ENCODE measurements at places on chromosomes 4 and X. TPM values are rescaled to one million over a fixed set of nuclear protein-coding genes. Genes with fewer than 3 reads are reported as not detected.

DNA sequence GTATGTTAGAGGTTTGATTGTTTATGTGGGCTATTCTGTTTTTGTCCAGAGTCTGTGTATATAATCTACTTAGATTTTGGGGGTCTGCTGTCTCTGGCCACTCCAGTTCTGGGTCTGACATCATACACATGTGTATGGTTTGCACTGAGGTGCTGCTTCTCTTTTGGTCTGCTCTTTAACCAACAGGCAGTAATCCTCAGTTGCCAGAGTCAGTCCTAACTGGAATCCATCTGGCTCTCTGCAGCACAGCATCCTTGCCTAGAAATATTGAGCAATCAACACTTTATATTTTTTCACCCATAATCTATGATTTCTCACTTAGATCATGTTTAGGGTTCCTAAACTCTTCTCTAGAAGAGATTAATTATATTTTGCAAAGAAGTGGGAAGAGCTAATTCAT, 98.3 kb upstream of the SFRP2 start:
- no peak for DNase-seq

- no peak for DNase-seq
Observed at GRCh38 chr4:185912779-185913178, 100.8 kb upstream of the SORBS2 start.

GRCh38 chrX:1487401-1487800, 34.7 kb upstream of the ASMTL start:
- DNase-seq = no peak

PRDX4 gene
- 125 TPM for total RNA-seq

DNA sequence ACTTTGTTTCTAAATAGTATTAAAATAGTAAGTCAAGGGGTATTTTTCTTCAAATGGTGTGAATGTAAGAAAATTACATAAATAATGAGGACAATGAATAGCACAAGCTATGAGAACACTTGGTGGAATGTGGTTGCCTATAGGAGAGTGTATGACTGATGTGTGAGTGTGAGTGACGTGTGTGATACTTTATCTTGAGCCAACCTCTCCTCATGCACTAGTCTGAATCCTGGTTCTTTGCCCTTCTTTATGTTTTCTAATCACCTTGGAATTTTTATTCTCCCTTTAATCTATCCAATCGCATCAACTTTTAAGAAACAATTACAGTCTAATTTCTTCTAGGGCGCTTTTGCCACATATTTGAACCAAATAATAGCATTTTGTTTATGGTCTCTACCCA, 98.2 kb downstream of the YIPF7 start:
- no peak for DNase-seq

MAP3K15 gene
- not detected for total RNA-seq
